ENCODE measurements at places on chromosomes 12 and 14.

DNA sequence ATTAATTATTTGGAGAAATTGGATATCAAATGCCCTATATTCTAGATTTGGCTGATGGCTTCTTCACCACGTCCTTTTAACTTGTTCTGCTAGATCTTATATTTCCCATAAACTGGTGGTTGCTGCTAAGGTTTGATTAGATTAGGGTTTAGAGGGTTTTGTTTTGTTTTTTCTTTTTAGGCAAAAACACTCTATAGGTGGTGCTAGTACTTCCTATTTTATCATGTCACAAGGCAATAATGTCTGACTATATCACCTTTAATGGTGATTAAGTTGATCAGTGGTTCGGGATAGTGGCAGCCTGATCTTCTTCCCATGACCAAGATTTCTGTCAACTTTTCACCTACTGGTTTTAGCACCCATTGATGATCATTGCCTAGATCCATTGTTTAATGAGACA lies 455.1 kb downstream of the RAD51B start:
- no peak for DNase-seq

DNA sequence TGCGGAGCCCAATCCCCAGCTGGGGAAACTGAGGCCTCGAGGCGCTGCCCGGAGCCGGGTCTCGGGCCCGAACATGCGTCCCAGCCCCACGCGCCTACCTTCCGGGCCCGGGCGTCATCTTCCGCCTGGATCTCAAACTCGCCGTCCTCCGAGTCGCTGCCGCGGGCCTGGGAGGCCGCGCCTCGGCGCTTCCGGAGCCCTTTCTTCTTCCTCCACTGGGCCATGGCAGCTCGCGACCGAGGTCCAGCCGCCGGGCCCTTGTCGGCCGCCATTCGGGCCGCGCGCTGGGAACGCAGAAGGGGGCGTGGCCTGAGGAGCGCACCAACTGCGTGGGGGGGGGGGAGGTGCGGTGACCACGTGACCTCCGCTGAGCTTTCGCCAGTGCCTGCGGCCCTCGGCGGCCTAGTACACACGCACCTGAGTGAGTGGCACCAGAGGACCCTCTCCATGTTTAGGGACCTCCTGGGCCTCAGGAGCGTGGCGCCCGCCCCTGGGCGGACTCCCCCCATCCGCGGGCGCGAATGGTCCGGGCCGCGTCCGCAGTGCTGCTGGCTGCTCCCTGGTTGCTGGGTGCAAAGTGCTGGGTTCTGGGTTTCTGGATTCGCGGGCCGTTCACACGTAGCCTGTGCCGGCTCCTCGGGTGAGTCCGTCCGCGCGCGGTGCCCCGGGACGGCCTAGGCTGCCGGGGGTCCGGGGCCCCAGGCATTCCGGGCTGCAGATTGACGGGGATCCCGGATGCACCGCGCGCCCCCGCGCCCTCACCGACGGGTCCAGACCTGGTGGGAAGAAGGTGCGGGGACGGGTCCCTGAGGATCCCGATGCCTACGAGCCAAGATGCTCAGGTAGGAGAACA lies at the start of the genes DDX54 and RITA1:
DDX54 (minus strand) TSS at position 299 of the 853 bp plus-strand sequence; CDS start at position 272, 27 bp downstream.
RITA1 (plus strand) TSS at position 542 of the 853 bp plus-strand sequence. CDS start 1,026 bp downstream, outside the sequence.
- peak; percentile 30 for DNase-seq

- no peak for DNase-seq
Measured at GRCh38 chr12:39252628-39253027, 190.3 kb downstream of the KIF21A start.

DNA sequence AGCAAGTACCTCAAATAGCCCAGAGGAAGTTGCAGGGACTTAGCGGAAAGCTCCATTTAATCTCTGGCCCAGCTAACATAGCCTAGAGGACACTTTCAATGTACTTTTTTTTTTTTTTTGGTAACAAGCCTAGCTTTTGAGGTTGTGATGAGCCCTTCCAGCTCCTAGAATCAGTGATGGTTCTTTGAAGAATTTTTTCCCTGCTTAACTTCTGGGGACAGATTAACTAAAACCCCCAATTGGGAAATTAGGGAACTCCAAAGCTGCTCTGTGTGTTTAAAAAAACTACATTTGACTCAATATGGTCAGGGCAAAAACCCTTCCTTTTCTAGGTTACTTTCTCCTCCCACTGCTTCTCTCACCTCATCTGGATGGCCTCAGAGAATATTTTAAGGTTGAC lies 23.9 kb upstream of the ITGA5 start:
- DNase-seq = no peak

- DNase-seq = peak; percentile 99
Measured at GRCh38 chr12:120356567-120357030, 12.4 kb downstream of the MSI1 start.

- DNase-seq = peak; percentile 78
Measured at GRCh38 chr12:32454075-32454474, 54.7 kb downstream of the FGD4 start.

- DNase-seq = no peak
Measured at GRCh38 chr14:21536418-21537089, 10.4 kb upstream of the SALL2 start.

- DNase-seq = no peak
Measured at GRCh38 chr12:75404231-75404630, 13.3 kb downstream of the GLIPR1L2 start.

- DNase-seq = no peak
Measured at GRCh38 chr12:49126852-49127763, 4.1 kb downstream of the TUBA1B start.

DNA sequence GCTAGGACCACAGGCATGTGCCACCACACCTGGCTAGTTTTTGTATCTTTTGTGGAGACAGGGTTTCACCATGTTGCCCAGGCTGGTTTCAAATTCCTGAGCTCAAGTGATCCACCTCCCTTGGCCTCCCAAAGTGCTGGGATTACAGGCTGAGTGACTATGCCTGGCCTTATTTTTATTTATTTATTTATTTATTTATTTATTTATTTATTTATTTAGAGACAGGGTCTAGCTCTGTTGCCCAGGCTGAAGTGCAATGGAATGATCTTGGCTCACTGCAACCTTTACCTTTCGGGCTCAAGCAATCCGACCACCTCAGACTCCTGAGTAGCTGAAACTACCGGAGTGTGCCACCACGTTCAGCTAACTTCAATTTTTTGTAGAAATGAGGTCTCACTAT lies 117.0 kb upstream of the MAX start:
- no peak for DNase-seq

DNA sequence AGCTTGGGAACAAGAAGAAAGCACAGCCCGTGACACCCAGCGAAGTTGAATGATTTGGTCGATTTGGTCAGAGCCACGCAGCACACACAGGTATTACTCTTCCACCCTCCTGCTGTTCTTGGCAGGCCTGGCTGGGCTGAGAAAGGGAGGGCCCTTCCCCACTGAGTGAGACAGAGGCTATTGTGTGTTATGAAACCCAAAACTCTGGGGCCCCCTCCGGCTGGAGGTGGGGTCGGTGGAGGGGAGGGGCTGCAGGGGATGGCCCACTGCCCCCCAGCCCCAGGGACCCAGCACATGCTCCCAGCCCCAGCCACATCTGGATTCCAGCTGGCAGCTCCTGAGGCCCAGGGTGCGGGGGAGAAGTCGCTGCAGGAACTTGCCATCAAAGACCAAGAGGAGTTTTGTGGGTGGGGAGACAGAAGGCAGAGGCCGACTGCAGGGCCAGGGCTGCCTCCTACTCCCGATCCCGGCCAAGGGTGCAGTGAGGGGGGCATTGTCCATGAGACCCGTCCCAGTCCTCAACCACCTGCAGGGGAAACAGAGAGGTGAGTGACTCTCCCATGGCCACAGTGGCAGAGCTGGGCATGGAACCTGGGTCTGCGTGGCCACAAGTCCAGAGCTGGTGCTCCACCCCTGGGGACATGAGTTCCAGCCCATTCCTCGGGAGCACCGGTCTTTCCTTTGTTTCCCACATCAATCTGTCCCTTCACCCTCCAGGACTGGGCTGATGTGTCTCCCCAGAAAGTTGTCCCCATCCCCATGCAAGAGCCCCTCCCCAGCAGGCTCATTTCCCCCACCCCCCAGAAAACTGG lies 8.7 kb downstream of the TMEM119 start:
- no peak for DNase-seq

GRCh38 chr12:47801170-47801903 lies 18.4 kb downstream of the HDAC7 start:
- no peak for DNase-seq

- DNase-seq = no peak
Measured at GRCh38 chr12:98686603-98687002, 41.5 kb downstream of the APAF1 start.

DNA sequence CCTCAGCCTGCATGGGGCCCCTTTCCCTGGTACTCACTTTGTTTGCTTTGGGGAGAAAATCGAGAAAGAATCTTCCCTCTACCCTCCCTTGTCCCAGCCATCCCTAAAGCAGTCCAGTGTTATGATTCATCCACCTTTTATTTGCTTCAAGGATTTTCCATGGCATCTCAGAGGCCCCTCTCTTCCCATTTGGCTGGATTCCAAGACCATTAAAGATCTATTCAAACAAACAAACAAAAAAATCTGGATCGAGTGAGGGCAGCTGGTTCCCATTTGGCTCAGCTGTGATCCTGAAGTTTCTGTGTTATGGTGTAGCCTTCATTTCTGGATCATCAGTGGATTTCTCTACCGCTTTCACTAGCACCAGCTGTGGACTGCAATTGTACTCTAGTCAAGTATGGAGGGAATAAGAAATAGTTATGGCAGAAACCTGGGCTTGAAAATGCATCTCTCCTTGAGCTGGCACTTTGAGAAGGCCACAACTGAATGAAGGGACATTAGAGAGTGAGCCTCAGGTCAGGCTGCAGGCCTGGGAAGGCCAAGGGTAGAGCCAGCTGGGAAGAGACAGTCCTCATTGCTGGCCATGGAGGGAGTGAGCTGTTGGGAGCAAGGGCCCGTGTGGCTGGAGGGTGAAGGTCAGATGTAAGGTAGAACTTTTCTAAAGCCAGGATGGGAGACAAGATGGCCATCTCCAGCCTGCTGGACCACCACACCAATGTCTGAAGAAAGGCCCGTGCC lies 13.7 kb downstream of the KRT71 start:
- no peak for DNase-seq

DNA sequence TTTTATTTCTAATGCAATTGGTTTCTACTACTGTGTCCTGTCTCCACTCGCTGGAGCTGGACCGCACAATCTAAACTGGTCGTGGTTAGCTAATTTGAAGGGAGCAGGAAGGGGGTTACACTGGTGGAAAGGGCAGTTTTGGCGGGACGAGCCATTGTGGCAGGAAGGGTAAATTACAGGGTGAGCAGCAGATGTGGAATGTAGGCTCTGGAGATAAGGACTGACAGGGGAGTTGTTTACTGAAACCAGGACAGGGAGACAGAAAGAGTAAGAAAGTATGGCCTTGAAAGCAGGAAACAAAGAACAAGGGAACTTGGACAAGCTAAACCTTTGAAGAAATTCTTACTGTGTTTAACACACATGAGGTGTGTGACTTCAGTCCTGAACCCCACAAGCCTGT lies 147.8 kb downstream of the ATXN7L3B start:
- no peak for DNase-seq

GRCh38 chr14:25113394-25113793 lies 63.4 kb upstream of the STXBP6 start:
- no peak for DNase-seq

- DNase-seq = no peak
Measured at GRCh38 chr14:66085224-66085623, 400.9 kb upstream of the CCDC196 start.

GRCh38 chr12:102462795-102463465 lies 17.4 kb downstream of the IGF1 start:
- no peak for DNase-seq

DNA sequence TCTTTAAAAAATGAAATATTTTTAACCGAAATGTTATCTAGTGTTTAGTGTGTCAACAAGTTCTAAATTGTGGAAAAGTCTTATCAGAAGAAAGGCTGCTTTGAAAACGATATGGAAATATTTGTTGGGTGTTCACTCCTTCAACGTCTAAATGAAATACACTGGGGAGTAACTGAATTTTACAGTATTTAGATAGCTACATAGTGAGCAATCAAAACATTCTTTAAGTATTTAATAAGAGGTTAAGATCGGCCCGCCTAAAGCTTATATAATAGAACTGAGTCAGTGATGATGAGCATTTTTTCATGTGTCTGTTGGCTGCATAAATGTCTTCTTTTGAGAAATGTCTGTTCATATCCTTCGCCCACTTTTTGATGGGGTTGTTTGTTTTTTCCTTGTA lies 228.3 kb downstream of the RAD51B start:
- DNase-seq = no peak

GRCh38 chr12:105204916-105205315 lies 31.1 kb downstream of the APPL2 start:
- DNase-seq = no peak

- DNase-seq = no peak
Measured at GRCh38 chr14:67319142-67319541, 40.5 kb downstream of the ATP6V1D start.

DNA sequence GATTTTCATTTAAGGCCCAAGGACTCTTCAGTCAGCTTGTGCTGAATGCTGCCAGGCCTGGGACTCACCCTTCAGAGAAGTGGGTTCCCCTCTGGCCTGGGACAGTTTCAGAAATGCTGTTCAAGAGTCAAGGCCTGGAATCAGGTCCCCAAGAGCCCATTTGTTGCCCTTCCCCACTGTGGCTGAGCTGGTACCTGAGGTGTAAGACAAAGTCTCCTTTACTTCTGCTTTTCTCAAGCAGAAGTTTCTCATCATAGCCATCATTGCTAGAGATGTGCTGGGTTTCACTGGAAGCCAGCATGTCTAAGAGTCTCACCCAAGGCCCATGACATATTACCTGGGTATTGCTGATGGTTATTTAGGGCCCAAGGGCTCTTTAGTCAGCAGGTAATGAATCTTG lies 8.9 kb downstream of the FANCM start:
- DNase-seq = no peak

GRCh38 chr12:13472690-13473089 lies 276.2 kb downstream of the EMP1 start:
- DNase-seq = no peak

GRCh38 chr14:55701638-55702037 lies 121.6 kb downstream of the KTN1 start:
- peak; percentile 17 for DNase-seq

- no peak for DNase-seq
Measured at GRCh38 chr14:95838862-95839261, 37.8 kb upstream of the TUNAR start.

- DNase-seq = no peak
Measured at GRCh38 chr12:1880876-1881275, 37.6 kb downstream of the CACNA2D4 start.

DNA sequence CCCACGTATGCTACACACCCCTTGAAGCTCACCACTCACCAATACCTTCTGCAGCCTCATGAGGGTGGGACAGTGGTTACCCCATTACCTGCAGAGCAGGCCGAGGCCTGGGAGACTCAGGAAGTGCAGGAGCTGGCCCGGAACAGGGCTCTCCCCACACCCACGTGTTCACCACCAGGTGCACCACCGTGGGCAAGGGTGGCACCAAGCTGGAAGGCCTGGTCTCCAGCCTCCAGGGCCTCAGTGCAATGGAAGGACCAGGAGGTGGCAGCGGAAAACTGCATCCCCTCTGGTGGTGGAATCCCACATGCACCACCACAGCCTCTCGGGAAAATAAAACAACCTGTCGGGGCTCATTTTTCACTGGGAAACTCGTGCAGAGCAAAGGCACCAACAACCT lies 36.4 kb downstream of the ITPK1 start:
- no peak for DNase-seq
